ENCODE measurements at places on chromosomes 2 and 18.

DNA sequence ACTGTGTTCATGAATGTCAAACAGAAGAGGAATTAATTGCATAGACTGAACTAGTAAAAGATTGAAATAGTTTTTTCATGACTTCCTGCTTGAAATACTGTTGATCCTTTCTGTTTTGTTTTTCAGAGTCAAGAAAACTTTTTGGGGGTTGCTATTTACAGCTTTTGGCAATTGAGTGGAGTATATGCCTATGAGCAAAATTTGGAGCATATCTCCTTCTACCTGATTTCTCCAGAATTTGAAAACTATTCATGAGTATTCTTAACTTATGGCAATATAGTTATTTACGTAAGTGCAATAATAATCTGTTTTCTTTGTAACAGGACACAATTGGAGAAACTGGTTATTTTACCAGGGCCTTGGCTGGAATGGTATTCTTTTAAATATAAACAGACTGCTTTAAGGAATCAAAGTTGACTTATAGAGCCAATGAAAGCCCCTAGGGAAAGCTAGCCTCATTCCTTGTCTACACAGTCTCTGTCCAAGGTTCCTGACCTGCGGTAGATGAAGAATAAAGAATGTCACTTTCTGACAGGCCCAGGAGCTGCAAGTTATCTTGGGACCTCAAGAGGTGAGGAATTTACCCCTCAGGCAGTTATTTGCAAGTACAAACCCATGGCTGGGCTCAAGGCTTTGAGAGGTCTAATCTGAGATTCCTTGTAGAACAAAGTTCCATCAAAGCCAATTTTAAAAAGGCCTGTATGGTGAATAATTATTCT is 193.5 kb upstream of the NDUFV2 start:
- no peak for DNase-seq

GRCh38 chr18:11112286-11112685 is 37.1 kb downstream of the PIEZO2 start:
- DNase-seq, result no peak

GRCh38 chr18:49111191-49111988 is 160.6 kb upstream of the SMAD7 start:
- peak; percentile 10 for DNase-seq

DNA sequence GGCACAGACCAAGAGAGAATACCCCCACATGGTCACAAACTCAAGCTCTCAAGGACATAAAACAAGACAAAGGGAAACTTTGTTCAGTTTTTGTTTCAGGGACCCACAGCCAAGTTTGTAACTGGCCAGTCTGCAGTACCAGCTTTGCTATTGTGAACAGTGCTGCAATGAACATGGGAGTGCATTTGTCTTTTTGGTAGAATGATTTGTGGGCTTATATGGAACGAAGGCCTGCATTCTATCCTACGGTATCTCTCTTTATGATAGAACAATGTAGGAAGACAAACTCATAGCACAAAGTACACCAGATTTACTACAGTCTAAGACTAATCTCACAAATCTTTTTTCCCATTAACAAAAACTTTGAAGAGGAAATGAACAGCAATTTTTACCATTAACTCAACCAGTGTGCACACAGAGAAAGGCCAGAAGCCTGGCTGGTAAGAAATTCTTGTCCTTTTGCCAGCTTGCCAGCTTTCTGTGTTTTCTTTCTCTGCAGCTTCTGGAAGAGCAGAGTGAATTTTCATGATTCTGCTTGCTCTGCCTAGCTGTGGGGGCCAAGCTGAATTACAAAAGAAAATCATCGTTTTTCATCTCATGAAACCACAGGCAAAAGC is 37.1 kb upstream of the FEZ2 start:
- peak; percentile 34 for DNase-seq

DNA sequence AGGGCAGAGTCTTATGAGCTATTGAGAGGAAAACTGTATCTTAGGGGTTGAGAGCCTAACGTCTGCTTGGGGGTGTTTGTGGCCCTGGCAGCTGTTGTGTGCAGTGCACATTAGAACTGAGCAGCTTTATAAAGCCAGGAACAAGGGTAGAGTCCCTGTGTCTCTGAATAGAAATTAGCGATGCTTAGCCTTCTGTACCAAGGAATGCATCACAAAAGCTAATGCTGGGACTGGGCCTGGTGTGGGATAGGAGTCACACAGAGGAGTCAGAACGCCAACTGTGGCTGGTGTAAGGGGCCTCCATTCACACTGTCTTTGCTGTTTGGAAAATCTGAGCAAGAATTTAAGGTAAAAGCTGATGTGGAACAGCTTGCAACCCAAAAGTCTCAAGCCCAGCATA is 283.2 kb downstream of the SOX11 start:
- DNase-seq, result no peak

DNA sequence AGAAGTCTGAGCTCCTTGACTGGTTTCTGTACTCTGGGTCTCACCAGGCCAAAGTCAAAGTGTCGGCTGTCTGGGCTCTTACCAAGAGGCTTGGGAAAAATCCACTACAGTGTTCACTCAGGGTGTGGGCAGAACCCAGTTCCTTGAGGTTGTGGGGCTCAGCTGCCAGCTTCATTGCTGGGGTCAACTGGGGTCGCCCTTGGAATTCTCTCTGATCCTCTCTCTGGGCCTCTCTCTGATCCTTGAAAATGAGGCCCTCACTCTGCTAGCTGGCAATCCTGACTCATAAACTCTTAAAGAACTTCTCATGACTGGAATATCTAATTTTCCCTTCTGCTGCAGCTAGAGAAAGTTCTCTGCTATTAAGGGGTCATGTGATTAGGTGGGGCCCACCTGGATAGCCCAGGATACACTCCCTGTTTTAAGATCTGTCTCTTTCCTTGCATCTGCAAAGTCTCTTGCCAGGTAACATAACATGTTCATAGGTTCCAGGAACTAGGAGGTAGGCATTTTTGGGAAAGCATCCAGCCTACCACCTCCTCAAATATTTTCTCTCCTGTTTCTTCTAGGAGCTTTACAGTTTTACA is 66.3 kb downstream of the SP110 start:
- DNase-seq, result peak; percentile 33

- peak; percentile 63 for DNase-seq
Measured at GRCh38 chr2:99707592-99707991, 217.8 kb upstream of the REV1 start.

GRCh38 chr2:50752237-50752636 is 279.7 kb downstream of the NRXN1 start:
- DNase-seq, result no peak

- DNase-seq, result peak; percentile 91
Measured at GRCh38 chr2:10584843-10585475, 104.8 kb downstream of the NOL10 start.

- DNase-seq, result no peak
Measured at GRCh38 chr2:126811101-126811500, 87.6 kb upstream of the TEX51 start.

GRCh38 chr2:46076251-46076650 is 221.0 kb upstream of the EPAS1 start:
- peak; percentile 33 for DNase-seq

GRCh38 chr2:149989447-149990063 is 402.0 kb upstream of the MMADHC start:
- peak; percentile 62 for DNase-seq

GRCh38 chr18:5167831-5168230 is 29.2 kb downstream of the AKAIN1 start:
- DNase-seq, result no peak

GRCh38 chr18:27017901-27018500 is 152.5 kb upstream of the AQP4 start:
- peak; percentile 43 for DNase-seq

GRCh38 chr2:9681427-9681817 is 50.6 kb upstream of the YWHAQ start:
- no peak for DNase-seq

DNA sequence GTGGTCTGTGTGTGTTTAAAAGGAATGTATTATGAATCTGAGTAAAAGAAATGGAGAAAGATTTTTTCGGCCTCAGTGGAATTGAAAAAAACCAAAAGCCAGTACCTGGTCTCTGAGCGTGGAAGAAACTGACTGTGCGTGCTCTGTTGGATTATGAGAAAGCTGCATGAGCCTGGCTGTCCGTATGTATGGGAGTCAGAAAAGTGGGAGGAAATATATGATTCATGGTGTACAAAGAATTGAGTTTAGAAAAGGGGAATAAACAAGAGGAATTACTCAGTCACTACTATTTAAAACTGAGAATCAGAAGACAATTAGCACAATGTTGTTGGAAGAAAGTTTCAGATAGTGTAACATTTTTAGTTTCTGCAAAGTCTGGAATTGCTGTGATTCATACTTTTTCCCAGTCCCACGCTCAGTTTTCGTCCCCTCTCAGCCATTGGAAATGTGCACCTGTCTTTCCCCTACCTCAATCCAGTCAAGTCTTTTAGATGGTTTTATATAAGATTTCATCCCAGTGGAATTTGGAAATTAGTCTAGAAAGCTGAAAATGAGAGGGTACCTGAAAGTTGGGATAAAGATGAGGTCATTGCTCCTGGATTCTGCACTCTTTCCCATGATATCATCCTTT is 66.4 kb upstream of the CHMP1B start:
- DNase-seq, result no peak

DNA sequence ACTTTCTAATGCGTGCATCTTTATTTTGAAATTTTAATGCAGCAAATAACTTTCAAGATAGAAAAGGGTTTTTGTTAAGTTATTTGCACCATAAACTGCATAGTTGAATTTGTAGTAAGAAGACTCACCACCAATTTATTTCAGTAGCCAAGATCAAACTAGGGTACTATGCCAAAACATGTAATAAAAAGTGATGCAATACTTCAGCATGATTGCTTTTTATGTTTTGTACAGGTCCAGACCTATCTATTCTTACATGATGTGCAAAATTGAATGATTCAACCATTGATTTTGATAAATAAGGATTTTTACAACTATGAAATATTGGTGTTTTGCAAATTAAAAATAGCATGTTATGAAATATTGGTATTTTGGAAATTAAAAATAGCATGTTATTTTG is 26.7 kb downstream of the AGPS start:
- DNase-seq, result peak; percentile 65

- DNase-seq, result no peak
Measured at GRCh38 chr2:186559848-186560247, 30.0 kb upstream of the ITGAV start.

GRCh38 chr2:1236606-1237005 is 176.7 kb upstream of the TPO start:
- DNase-seq, result no peak

DNA sequence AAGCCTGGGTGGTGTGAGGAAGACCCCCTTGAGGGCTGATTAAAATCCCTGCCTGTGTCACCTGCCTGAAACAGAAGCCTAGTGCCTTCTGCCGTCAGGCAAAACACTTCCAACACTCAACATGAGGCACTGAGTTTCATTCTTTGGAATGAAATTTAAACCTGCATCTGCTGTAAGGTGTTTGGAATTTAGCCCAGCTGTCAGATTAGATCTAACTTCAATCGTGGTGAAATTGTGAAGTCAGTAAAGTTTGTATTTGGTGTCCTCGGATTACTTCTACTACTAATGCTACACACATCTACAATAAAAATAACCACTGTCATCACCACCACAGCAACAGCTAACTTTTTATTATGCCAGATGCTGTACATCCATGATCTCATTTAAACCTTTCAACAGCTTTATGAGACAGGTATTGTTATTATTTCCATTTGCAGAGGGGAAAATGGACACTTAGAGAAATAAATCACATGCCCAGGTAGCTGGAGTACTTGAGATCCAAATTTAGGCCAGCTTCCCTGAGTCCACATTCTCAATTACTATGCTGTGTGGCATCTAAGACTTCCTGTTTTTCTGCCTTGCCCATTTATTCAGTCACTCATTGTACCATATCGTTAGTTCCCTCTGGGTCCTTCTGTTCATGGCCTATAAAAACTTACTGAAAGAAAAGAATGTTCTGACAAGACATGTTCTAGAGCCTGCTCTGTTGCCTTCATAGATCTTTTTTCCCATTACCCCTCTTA is 98.2 kb upstream of the GCFC2 start:
- no peak for DNase-seq

DNA sequence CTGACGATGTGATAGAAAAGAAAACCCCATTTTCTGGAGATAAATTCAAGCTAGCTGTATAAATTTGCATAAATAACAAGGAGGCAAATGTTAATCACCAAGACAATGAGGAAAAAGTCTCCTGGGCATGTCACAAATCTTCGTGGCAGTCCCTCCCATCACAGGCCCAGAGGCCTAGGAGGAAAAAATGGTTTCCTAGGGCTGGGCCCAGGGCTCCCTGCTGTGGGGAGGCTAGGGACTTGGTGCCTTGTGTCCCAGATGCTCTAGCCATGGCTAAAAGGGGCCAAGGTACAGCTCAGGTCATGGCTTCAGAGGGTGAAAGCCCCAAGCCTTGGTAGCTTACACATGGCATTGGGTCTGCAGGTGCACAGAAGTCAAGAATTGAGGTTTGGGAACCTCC is 134.6 kb downstream of the CABLES1 start:
- no peak for DNase-seq

- DNase-seq, result no peak
Measured at GRCh38 chr2:201813996-201814760, 7.8 kb downstream of the CDK15 start.

DNA sequence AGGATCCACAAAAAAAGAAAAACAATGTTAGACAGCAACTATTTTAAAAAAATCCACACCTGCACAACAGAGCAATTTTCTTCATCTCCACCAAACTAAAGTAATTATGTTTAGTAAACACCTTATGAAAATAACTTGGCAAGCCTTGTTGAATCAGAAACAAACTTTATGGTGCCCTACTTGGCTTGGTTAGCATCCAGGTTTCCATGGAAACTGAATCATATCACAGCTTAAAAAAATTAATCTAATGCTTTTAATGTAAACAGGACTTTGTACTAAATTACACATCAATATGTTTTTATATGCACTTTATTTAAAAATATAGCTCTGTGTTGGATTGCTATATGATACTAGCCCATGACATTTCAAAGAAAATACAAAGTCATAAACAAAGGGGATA is 1882.4 kb downstream of the SUCLG1 start:
- DNase-seq, result no peak

GRCh38 chr18:36812678-36813077 is 16.1 kb downstream of the TPGS2 start:
- no peak for DNase-seq

- no peak for DNase-seq
Measured at GRCh38 chr2:127606625-127607398, 39.1 kb upstream of the GPR17 start.

DNA sequence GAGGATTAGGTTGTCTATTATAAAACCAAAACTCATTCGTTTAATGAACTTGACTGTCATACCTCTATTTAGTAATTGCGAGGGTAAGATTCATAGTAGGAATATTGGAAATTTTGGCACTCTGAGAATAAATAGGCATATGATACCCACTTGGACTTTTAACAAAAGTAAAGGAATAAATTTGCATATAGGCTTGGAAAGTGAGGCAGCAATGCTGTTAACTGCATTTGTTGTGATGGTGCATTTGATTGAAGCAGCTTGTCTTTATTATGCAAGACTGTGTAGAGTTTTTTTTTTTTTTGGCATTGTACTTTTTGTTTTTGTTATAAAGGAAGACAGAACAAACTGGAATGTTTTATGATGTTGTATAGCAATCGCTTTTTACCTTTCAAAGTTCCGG is 18.9 kb downstream of the ITGB1BP1 start:
- no peak for DNase-seq

Measured in GM23248 (cell line).